NK-92 treated with Interleukin-12 subunit alpha and Interleukin-12 subunit beta, amount 100 ng/mL, for 24 hours (cell line): ENCODE measurements at places on chromosomes 1 and 21.

GRCh38 chr1:78447086-78447485 is 43.7 kb upstream of the PTGFR start:
- no peak for DNase-seq

DNA sequence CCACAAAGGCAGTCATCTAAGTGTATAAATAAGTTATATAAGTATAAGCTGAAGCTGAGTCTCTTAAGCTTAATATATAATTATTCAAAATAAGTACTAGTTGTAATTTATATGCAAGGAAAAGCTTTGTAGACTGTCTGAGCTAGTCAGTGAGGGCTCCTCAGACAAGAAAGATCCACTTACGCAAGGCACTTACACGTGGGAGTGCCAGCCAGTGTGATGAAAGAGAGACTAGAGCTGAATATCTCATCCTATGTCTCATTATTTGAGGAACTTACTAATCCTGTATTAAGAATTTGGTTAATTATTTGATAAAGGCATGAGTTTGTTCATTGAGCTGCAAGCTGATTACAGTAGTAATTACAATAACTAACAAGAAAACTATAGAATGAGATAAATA is 146.9 kb downstream of the PDE4B start:
- no peak for DNase-seq

- DNase-seq: no peak
These were observed 27.6 kb downstream of the C1orf216 start for GRCh38 chr1:35691080-35691479.

DNA sequence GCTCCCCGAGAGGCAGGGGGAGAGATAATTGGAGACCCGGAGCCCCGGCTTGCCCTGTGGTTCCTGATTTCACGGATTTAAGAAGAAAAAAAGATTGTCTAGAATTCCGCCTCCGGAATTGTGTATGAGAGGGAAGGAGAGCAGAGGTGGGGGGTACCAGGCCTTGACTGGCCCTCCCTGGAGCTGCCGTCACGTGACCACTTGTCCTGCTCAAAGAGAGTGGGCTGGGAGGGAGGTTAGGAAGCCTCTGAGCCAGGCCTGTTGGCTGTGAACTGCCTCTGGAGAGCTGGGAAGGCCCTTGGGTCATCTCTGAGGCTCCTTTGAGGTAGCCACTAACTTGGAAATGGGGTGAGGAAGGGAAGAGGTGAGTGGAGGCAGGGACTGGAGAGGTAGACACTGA is 106.5 kb downstream of the GRIK3 start:
- DNase-seq: no peak

- DNase-seq: no peak
These were observed 26.2 kb upstream of the TADA1 start for GRCh38 chr1:166902279-166902678.

DNA sequence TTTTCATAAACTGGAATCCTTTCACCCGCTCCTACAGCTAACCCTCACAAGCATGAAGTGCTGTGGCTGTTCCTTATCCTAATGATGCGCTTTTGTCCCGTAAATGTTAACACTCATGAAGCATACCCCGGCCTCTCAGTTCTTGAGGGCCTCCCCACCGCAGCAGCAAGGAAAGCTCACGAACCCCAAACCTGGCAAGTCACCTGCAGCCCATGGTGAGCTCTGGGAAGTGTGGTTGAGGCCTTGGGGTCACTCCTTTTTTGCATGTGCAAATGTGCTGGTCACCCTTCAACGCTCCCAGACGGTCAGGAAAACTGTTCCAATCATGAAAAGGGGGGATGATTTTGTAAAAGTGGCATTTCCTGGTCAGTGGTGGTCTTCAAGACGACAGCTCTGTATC is 124.6 kb downstream of the PRDM2 start:
- DNase-seq: no peak

GRCh38 chr1:162003061-162003829 is 20.4 kb downstream of the OLFML2B start:
- no peak for DNase-seq
